Activated naive CD8-positive, alpha-beta T cell treated with anti-CD3 and anti-CD28 coated beads, Interleukin-2, amount 50 U/mL, for 16 hours (primary cell): ENCODE measurements at places on chromosomes 5 and 9.

DNA sequence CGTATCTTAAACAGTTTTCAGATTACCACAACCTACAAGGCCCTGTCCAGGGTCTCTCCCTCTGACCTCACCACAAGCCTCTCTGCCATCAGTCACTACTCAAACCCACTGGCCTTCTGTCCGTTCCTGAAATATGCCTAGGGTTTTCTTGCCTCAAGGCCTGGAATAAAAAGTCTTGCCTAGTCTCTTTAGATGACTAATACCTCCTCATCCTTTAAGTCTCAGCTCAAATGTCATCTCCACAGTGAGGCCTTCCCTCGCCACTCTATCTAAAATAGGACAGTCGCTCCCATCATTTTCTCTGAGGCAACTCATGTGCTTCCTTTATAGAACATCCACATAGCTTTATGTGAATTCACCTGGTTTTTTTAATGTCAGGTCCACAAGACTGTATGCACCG is 5.2 kb downstream of the DENND1A start:
- DNase-seq: no peak

DNA sequence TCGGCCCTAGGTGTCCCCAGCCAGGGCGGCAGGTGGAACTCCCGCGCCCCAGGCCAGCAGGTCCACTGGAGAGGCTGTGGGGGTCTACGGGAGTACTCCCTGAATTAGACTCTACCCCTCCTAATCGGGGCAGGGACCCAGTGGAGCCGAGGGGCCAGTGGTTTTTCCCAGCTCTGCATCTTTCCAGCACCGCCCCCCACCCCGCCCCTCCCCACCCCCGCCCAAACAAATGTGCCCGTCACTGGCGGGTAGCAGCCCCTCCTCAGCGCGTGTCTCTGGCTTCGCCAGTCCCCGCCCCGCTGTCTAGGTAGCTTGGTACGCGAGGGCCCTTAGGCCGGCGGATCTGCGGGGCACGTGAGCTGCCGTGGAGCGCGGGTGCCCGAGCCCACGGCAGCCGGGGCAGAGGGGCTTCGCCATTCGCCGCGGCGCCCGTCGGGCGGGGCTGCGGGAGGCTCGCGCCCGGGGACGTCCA is 7.0 kb downstream of the UNC5A start:
- DNase-seq: no peak

GRCh38 chr9:15421990-15422371 is 695 bp upstream of the SNAPC3 start:
- no peak for DNase-seq

DNA sequence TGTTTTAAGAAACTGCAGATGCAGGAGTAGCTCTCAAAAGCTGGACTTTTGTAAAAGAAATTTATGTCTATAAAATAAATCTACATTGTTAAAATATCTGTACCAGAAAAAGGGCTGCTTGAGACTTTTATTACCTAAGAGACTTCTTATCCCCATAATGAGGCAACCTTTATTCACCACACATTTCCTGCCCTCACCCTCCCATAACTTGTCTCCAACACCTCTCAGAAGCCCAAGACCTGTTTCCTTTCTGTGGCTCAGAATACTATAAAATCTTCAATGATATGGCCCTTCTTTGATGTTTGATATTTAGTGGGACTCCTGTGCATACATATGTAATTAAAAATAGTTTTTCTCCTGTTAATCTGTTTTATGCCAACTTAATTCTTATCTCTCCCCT is 141.5 kb upstream of the FER start:
- no peak for DNase-seq

DNA sequence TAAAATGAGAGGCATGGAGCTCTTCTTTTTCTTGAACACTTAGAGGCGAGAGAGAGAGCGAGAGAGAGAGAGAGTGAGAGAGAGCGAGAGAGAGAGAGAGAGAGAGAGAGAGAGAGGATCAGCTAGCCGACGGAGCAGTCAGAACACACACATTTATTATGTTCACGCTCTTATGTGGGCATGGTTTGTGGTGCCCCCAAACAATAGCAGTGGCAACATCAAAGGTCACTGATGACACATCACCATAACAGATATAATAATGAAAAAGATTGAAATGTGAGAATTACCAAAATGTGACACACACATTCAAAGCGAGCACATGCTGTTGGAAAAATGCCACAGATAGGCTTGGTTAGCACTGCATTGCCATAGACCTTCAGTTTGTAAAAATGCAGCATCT is 116.1 kb downstream of the KDM4C start:
- DNase-seq: no peak

- no peak for DNase-seq
Measured at GRCh38 chr5:160473681-160474080, 52.0 kb downstream of the PTTG1 start.

- no peak for DNase-seq
Measured at GRCh38 chr5:109905906-109906305, 216.2 kb downstream of the MAN2A1 start.

GRCh38 chr5:119028575-119028974 is 40.2 kb upstream of the DTWD2 start:
- no peak for DNase-seq

DNA sequence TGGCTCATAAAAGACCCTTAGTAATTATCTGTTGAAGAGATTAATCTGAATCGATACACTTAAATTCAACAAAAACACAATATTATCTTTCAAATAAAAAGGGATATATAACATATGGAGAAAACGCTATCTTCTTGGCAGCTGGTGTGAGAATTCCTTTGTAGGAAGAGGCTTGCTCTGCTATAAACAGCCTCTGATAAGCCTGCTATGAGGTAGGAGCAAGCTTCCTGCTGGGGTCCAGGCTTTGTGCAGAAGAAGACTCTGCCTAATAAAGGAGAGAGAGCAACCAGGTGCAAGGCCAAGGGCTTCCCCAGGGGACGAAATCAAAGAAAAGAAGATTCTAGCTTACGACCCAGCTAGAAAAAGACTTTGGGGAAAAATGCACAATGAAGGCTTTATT is 43.3 kb upstream of the SSBP2 start:
- no peak for DNase-seq

DNA sequence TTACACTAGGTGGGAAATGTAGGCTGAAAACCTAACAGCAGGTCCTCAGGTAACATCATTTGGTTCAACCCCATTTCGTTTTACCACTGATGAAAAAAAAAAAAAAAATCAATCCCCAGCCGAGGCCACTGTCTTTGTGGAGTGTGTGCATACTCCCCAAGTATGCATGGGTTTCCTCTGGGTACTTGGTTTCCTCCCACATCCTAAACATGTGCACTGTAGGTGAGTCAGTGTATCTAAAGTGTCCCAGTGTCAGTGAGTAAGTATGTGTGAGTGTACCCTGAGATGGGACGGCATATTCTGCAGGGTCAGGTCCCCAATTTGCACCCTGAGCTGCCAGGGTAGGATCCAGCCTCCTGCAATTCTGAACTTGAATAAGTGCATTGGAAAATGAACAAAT is 966.5 kb upstream of the DMAC1 start:
- no peak for DNase-seq

DNA sequence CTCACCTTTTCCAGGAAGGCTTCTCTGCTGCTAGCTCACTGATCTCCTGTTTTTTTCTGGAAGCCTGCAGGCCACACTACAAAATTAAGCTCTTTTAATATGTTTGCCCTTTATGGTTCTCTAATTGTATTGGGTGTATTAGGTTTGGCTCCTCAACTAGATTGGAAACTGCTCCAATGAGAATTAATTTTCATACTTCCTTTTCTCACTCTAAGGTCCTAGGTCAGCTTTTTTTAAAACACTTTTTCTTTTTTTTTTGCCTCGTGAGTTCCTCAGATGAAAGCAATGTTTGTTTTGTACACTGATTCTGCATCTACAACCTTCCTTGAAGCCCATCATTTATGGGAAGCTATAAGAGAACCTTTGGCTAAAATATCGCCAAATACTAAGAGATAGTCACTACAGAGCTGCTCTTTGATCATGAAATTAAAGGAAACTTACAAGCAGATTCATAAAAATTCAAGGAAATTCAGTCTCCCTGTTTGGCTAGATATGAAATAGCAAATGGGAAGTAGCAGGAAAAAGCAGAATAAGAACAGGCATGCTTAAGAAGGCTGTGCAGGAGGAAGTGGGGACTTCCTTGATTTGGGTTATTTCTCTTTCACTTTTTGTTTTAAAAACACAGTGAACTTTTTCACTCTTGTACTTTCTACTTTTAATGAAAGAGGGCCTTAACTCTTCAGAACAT is 55.2 kb upstream of the FYB1 start:
- DNase-seq: no peak

- no peak for DNase-seq
Measured at GRCh38 chr5:107499237-107499636, 171.5 kb downstream of the EFNA5 start.

- DNase-seq: peak; percentile 78
Measured at GRCh38 chr9:137551264-137552021, at the start of gene MRPL41. Gene MRPL41 (plus strand): TSS chr9:137551879. CDS start chr9:137552082, 203 bp downstream.

- no peak for DNase-seq
Measured at GRCh38 chr5:14773588-14773987, 98.0 kb downstream of the ANKH start.

- DNase-seq: no peak
Measured at GRCh38 chr5:134371834-134372340, 518 bp downstream of the UBE2B start.
